Activated T-cell treated with anti-CD3 and anti-CD28 coated beads for 4 hours (primary cell): ENCODE measurements at places on chromosomes 6 and 20.

- no peak for DNase-seq
Observed at GRCh38 chr20:22241609-22242008, 342.8 kb downstream of the FOXA2 start.

GRCh38 chr6:168149015-168149414, 70.0 kb upstream of the FRMD1 start:
- no peak for DNase-seq

GRCh38 chr20:58797371-58798338, 53.0 kb downstream of the GNAS-AS1 start:
- no peak for DNase-seq

- DNase-seq: no peak
Observed at GRCh38 chr6:74070091-74070490, 374.1 kb downstream of the CD109 start.

- DNase-seq: no peak
Observed at GRCh38 chr20:46746956-46747526, 37.6 kb downstream of the SLC2A10 start.

GRCh38 chr20:16661756-16662155, 68.1 kb upstream of the SNRPB2 start:
- no peak for DNase-seq

GRCh38 chr6:42197555-42198362, 3.0 kb upstream of the GUCA1B start:
- no peak for DNase-seq

DNA sequence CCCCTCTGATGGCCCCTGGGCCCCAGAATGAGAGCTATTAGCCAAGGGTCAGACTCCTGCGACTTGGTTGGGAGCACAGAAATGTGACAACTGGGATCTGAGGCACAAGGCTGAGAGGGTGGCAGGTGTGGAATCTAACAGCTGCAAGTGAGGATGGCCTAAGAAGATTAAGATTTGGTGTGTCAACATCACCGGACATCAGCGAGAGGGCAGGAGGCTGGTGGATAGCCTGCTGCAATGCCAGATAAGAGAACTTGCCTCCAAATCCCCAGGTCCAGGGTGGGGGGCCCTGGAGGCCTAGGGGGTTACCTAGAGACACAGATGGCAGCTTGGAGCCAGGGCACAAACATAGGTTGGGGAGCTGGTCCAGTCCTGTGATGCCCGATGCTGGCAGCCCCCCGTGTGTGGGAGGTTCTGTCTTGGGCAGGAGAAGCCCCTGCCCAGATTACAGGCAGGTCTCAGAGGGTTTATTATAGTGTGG, 155.8 kb downstream of the GRM4 start:
- DNase-seq: no peak

- no peak for DNase-seq
Observed at GRCh38 chr6:53492860-53493634, 51.9 kb downstream of the GCLC start.

DNA sequence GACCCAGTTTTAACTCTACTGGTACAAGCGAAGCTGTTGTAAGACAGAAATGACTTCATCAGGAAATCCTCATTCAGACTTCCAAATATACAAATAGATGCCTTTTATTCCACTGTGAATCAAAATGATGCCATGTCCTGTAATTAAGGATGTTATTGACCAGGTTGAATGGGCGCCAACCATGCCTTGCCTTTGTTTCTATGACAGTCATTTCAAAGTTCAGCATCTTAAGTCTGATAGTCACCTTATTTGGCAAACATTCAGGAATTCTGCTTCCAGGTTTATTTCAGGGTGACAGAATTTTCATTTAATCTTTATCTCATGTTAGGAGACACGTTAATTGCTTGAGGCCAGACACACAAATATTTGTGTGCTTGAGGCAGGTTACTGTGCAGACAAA, 592.8 kb upstream of the JAG1 start:
- DNase-seq: no peak

- DNase-seq: no peak
Observed at GRCh38 chr6:42450477-42451332, 1.0 kb downstream of the TRERF1 start.

GRCh38 chr20:35444226-35444625, 6.2 kb upstream of the GDF5 start:
- no peak for DNase-seq

- DNase-seq: no peak
Observed at GRCh38 chr20:37880726-37881591, 22.0 kb upstream of the VSTM2L start.

GRCh38 chr20:16654858-16655535, 74.8 kb upstream of the SNRPB2 start:
- DNase-seq: no peak

- no peak for DNase-seq
Observed at GRCh38 chr6:128914051-128914450, 31.1 kb downstream of the LAMA2 start.

DNA sequence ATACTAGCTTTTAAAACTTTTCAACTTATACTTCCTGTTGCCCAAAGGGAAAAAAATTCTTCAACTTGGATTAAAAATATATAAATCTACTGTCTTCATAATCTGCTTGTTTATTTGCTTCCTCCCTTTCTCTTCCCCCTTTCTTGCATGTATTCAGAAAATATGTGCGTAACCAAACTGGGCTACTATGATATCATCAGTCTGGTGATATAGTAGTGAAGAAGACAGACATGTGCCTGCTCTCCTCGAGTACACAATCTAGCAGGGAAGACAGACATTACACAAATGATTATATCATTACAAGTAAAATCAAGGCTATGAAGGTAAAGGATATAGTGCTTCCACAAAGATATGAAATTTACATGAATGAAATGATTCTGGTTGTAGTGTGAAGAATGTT, 31.0 kb downstream of the IBTK start:
- no peak for DNase-seq

- no peak for DNase-seq
Observed at GRCh38 chr6:5175635-5176034, 85.1 kb downstream of the LYRM4 start.

- DNase-seq: no peak
Observed at GRCh38 chr20:51584116-51584515, 41.6 kb upstream of the NFATC2 start.

DNA sequence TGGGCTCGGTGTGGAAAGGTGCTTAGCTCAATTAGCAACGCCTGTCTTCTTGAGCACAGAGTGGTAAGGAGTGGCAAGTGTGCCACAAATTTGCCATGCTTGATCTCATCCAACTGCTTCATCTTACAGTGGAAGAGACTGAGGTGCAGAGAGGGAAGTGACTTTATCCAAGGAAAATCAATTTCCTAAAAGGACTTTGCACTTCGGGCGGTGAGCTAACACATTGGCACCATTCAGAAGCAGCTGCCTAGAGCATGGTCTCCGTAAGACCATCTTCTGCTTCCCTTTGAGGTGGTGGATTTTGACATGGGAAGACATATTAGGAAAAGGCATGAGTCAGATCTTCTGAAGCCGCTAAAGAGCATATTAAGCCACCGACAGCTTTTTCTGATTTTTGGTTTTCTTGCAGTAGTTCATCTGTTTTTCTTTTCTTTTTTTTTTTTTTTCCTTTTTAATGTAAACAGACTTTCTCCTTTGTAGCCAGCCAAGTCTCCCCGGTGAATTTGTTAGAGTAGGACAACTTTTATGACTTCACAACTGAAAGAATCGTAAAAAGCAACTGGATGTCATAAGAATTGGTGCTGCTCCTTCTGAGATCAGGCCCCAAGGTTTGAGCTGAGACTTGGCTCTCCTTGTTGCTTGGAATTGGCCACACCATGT, 273.2 kb downstream of the CDC5L start:
- no peak for DNase-seq

- DNase-seq: no peak
Observed at GRCh38 chr6:145705561-145705960, 29.8 kb downstream of the EPM2A start.

GRCh38 chr6:45156075-45156474, 172.1 kb upstream of the RUNX2 start:
- DNase-seq: no peak

DNA sequence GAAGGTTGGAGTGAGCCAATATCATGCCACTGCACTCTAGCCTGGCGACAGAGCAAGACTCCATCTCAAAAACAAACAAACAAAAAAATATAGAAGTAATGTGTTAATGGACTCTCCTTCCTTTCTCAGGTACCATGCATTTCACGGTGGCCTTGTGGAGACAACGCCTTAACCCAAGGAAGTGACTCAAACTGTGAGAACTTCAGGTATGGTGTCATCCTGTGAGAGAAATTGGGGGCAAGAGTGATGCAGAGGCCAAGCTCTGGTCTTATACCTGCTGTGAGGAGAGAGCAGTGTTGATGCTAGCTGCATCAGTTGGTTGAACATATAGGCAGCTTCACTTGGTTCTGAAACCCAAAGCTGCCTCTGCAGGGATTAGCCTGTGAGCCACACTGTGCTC, 6.2 kb downstream of the ITCH start:
- no peak for DNase-seq

DNA sequence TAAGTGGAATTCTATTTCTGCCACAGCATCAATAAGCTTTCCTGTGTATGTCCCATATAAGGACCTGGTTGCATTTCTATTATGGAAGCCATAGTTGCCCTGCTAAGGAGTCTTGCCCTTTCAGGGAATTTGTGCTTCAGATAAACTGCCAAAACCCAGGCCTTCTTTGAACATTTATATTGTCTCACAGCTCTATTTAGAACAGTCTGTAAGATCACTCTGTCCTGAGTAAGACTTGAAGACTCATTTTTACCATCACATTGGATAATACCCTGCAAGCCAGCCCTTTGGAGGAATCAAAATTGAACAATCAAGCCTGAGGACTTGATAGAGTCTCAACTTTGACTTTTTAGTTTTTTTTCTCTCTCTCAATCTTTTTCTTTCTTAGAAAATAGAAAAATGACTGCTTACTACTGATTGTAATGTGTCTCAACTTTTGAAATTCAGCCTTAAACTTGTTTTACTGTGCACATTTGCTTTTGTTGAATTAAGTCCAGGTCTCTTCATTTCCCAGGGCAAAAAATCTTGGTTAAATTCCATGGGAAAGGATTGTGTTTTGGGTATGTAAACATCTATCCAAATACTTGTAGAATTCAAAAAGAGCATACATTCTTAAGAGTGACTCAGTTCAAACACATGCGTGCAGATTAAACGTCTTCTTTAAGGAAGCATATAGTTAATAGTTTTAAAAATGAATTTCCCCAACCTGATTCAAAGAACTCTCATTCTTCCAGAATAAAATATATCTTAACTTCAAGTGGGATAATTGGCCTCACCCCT, 91.2 kb downstream of the PLCB1 start:
- DNase-seq: no peak

GRCh38 chr6:105449756-105450390, 47.0 kb upstream of the PREP start:
- no peak for DNase-seq

DNA sequence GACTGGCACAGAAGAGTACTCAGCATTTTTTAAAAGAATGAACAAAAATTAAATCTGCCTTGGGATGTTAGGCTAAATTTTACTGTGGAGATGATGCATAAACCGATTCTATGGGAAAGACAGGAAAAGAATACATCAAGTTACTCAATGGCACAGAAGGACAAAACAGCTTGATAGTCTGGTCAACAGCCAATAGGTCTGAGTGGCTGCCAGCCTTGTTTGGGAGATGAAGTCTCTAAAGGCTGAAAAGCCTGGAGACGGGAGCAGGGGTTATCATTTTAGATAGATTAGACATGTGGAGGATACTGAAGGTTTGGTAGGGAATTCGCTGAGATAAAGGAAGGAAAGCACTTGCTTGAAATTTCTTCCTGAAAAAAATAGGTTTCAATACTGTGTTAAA, 56.3 kb upstream of the LAMA2 start:
- no peak for DNase-seq

DNA sequence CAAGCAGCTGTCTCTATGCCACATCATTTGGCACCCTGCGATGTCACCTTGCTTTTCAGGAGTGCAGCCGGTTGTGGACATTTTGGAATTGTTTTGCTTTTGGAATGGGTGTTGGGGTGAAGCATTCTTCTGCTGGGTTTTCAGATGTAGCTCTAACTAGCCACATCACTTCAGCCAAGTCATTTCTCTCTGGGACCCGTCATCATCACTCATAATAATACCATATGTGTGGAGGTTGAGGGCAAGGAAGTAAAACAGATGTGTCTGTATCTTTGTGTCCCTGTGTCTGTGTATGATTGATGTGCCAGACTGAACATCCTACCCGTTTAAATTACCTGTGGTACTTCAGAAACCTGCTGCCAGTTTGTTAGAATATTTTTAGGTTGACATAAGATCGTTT, 49.5 kb upstream of the TULP4 start:
- DNase-seq: no peak

DNA sequence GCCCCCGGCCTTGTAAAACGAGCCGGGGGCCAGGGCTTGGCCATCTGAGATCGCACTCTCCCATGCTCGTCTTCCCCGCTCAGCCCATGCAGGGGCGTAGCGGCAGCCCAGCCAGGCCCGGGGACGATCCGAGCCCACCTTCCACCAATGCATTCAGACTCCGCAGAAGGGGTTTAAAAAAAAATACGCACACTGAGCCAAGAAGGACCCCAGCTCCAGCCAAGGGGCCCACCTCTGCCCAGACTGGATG, 320 bp downstream of the GSTA4 start:
- DNase-seq: peak; percentile 11

GRCh38 chr6:152529369-152529768, 107.8 kb downstream of the SYNE1 start:
- DNase-seq: no peak

DNA sequence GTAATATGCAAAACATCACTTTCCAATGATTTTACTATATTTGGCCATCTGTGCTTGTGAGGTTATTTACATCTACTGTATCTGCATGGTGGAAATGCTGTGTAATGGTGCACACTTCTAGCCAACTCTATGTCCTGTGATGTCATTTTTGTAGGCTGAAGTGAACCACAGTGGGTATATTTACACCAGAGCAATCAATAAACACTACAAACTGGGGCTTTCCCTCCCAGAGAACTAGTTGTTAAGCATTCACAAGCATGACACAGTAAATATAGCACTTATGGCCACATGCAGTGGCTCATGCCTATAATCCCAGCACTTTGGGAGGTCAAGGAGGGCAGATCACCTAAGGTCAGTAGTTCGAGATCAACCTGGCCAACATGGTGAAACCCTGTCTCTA, 4.9 kb downstream of the SLC22A2 start:
- DNase-seq: no peak

GRCh38 chr20:57501461-57502335, 23.2 kb downstream of the CTCFL start:
- DNase-seq: no peak
